GM03348 (cell line): ENCODE measurements at places on chromosomes 12 and 14.

GRCh38 chr12:16297521-16297920 is 20.0 kb upstream of the SLC15A5 start:
- DNase-seq: no peak

GRCh38 chr12:51832354-51833107 is 16.0 kb downstream of the FIGNL2 start:
- DNase-seq: no peak

DNA sequence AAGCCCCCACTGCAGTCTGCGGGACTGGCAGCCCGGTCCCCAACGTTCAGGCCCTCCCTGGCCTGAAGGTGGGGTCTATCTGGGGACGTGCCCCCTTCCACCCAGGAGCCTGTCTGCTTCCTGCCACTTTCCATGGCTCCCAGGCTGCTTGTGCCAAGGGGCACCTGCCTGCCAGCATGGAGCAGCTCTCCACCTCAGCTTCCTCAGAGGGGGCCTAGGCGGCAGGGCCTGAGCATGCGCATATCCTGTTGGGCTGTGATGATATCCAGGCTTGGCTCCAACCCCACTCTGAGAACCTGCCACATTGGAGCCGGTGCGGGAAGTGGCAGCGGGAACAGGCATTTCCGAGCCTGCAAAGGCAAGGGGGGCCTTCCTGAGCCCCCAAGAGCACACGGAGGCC is 57.4 kb downstream of the FUT8 start:
- no peak for DNase-seq

DNA sequence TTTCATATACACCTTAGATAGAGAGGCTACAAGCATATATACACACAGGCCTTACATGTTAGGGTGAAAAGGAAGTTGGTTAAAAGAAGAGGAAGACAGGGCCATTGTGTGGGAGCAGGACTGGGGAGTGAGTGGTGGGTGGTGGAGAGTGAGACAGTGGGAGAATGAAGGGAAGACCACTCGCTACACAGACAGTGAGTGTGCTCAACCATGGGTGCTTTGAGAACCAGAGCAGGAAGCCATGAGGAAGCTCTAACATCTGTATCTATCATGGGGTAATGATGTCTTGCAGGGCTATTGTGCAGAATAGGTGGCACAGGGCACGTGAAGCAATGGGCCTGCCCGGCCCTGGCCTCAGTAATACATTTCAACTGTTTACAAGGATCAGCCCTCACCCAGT is 11.4 kb upstream of the KRT74 start:
- no peak for DNase-seq

DNA sequence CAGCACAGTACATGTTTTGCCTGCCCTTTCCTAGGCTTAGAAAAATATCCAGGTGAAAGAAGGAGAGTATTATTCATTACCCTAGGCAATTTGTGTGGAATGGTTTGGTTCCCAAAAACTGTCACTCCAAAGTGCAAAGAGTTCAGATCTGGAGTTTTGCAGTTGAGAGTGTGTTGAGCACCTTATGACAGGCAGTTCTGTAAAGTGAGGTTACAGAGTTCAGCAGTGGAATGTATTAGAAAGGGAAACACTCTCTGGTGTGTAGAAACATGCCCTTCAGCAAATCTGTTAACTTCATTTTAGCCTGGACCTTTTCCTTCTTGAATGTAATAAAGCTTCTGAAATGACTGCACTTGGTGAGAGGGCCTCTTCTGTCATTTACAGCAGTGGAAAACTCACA is 154.0 kb upstream of the SSTR1 start:
- DNase-seq: no peak

DNA sequence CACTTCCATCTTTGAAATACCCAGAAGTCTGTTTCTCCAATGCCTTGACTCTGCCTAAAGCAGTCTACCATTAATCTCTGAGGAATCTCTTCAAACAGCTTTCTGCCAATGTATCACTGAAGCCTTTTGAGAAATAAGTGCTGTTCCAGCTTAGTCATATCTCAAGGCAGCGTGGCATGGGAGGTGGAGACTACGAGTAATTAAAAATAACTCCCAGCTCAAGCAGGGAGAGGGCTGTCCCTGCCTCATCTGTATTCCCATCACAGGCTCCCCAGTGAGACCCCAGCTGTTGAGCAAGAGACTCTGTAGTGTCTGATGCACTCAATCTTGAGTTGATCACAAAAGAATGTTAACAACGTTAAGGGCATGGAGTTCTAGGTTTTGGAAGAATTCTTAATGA is 700.6 kb downstream of the DIO2 start:
- peak; percentile 77 for DNase-seq

DNA sequence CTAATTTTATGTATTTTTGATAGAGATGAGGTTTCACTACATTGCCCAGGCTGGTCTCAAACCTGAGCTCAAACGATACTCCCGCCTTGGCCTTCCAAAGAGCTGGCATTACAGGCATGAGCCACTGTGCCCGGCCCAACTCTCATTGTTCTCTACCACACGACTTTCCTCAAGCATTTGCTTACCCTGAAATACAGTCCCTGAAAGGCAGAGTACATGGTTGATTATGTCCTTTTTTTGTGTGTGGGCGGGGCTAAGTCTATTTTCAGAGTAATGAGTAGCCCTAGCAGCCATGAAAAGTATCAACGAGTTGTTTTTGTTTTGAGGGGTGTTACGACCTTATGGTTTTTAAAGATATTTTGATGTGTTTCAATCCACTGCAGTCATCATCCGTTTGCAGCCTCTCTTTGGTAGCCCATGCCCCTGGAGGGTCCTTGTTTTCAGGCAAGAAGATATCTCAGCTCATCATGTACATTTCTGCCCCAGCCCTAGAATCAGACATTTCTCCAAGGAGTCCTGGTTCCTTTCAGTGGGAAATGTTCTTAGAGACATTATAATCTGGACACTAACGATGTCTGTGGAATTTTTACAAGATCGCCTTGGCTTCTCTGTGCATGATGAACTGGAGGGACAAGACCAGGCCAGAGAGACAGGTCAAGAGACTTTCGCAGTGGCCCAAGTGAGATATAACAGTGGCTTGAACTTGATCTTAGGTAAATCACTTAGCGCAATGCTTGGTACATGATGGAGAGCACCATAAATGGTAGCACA is 8.7 kb downstream of the ACACB start:
- no peak for DNase-seq

- DNase-seq: no peak
These were observed 74.2 kb upstream of the KICS2 start for GRCh38 chr12:64296301-64296700.

- peak; percentile 27 for DNase-seq
These were observed 607 bp downstream of the OS9 start for GRCh38 chr12:57694459-57695019.

DNA sequence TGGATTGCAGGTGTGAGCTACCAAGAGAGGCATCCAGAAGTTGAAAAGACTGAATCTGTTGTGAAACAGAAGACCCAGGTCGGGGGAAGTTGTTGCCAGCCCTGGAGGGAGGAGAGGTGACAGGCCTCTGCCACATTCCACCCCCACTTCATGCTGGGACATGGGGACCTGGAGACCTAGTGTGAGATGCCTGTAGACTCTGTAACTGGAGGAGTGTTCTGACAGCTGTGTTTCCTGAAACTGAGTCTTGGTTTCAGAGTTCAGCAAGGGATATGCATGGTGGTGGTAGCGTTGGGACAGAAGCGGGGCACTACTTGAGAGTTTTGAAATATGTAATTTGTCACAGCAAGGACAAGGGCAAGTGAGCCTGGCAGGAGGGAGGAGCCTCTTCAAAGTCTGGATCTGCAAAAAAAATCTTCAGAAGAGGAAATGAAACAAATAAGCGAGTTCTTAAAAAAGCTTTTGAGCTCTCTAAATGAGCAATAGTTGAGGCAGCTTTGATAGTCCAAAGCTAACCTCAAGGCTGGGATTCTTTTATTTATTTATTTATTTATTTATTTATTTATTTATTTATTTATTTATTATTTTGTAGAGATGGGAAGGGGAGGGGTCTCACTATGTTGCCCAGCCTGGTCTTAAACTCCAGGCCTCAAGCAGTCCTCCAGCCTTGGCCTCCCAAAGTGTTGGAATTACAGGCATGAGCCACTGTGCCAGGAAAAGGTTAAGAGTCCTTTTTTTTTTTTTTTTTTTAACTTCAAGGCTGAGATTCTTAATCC is 58.9 kb upstream of the EEA1 start:
- peak; percentile 10 for DNase-seq

GRCh38 chr12:64092507-64093196 is 129.4 kb downstream of the KICS2 start:
- DNase-seq: no peak
